ENCODE measurements at places on chromosomes 5 and 9. TPM values are rescaled to one million over a fixed set of nuclear protein-coding genes. Genes with fewer than 3 reads are reported as not detected.
A peak's percentile ranks its signal among the peaks of the same experiment; 100 is the strongest.

Gene RNF183
- not detected for total RNA-seq

DNA sequence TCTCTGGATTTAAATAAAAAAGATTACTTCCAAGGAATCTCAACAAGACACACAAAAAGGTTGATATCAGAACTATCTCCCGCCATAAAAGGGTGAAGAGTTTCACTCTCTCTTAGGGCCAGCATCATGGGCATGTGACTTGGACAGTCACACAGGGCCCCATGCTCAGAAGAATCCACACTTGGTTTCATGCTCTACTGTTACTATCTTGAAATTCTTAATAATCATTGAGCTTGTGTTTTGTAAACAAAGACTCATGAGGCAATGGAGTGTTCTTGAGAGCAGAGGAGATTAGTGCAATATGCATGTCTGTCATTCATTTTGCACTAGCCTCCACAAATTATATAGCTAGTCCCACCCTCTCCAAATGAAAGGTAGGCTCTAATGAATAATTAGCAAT, 58.4 kb downstream of the HMHB1 start:
- H3K27ac ChIP-seq = no peak overlapping the region
- H3K4me1 ChIP-seq = no peaks in the 10 kb centered on the region
- no peak overlapping the region for H3K4me3 ChIP-seq
- peaks cover 11% of the 10 kb centered on the region for H3K27me3 ChIP-seq

GRCh38 chr9:136098844-136099243, 3.8 kb upstream of the NACC2 start:
- no peak for DNase-seq
- H3K27ac ChIP-seq = no peak overlapping the region
- no peak overlapping the region for H3K4me3 ChIP-seq
- no peaks in the 10 kb centered on the region for H3K27me3 ChIP-seq

DNA sequence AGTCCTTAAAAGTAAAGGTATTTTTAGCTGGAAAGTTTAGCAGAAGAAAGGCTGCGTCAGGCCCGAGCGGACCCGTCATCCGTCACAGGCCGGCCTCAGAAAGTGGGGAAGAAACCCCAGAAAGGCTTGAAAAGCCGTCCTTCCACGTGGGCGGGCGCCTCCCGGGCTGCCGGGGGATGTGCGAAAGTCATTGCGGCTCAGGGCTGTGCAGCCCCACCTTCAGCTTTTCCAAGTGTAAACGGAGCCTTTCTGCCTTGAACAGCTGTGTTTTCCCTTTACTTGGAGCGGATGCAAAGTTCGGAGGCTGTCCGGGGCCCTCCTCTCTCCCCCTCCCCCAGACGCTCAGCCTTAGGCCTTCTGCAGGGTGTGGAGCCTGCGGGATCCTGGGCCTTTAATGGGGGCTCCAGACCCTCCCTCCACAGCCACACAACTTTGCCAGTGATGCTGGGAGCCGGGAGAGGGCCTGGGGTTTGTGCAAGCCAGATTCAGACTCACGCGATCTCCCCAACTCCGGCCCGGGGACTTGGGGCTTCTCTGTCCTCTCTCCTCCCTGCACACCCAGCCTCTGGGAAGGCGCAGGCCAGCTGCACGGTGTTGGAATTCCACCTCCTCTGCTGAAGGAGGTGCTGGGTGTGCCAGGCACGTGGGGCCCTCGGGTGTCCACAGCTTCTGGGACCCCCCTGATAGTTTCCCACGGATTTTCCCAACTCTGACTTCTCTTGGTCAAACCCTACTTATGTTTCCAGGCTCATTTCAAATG, 95.5 kb upstream of the RAPGEF1 start:
- H3K4me1 ChIP-seq = peaks cover 21% of the 10 kb centered on the region
- peaks cover 8% of the 10 kb centered on the region for H3K27me3 ChIP-seq
- no peak for DNase-seq
- H3K36me3 ChIP-seq = no peaks in the 10 kb centered on the region
- H3K4me3 ChIP-seq = no peak overlapping the region

DNA sequence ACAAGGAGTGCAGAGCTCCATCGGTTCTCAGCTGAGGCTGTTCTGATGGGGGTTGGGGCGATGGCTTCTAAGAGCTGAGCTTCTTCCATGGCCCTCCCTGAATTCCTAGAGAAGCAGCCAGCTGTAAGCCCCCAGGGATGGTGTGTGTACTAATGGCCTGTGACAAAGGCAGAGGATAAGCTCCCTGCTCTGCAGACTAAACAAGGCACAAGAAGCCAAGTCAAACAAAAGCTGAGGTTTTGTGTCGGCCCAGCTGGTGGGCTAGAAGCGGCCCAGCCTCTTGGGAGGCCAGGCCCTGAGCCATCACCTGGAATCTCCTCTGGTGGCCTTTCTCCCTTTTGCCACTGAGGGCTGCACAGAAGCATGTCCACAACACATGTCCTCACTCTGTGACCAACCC, 75.0 kb upstream of the XPA start:
- no peak overlapping the region for H3K4me3 ChIP-seq
- DNase-seq = no peak
- no peaks in the 10 kb centered on the region for H3K4me1 ChIP-seq
- H3K36me3 ChIP-seq = no peaks in the 10 kb centered on the region

Gene ADAMTS19
- not detected for total RNA-seq

GRCh38 chr9:61674882-61675281, 485.0 kb downstream of the SPATA31A7 start:
- H3K27ac ChIP-seq = no peak overlapping the region
- no peak for DNase-seq
- H3K4me1 ChIP-seq = no peaks in the 10 kb centered on the region
- no peaks in the 10 kb centered on the region for H3K27me3 ChIP-seq
- peaks cover 2% of the 10 kb centered on the region for H3K36me3 ChIP-seq

- DNase-seq = peak; percentile 64
- H3K27ac ChIP-seq = peak overlapping the region; percentile 91
- H3K36me3 ChIP-seq = peaks cover 18% of the 10 kb centered on the region
- H3K4me3 ChIP-seq = peak overlapping the region; percentile 97
- H3K4me1 ChIP-seq = peaks cover 55% of the 10 kb centered on the region
Measured at GRCh38 chr5:119269061-119269944, 86.5 kb upstream of the TNFAIP8 start.

GRCh38 chr9:114852050-114852594, 46.3 kb upstream of the TNFSF15 start:
- no peak overlapping the region for H3K4me3 ChIP-seq
- H3K36me3 ChIP-seq = no peaks in the 10 kb centered on the region
- DNase-seq = no peak
- no peak overlapping the region for H3K27ac ChIP-seq
- H3K27me3 ChIP-seq = peaks cover 3% of the 10 kb centered on the region
- H3K4me1 ChIP-seq = peaks cover 9% of the 10 kb centered on the region

GRCh38 chr9:29100762-29101161, 1527.5 kb upstream of the C9orf72 start:
- H3K36me3 ChIP-seq = no peaks in the 10 kb centered on the region
- no peak overlapping the region for H3K4me3 ChIP-seq
- no peak overlapping the region for H3K27ac ChIP-seq
- no peaks in the 10 kb centered on the region for H3K4me1 ChIP-seq
- no peak for DNase-seq

Gene LCN12
- total RNA-seq = 0.68 TPM

Gene GPR151
- total RNA-seq = not detected

Gene TMEM232
- total RNA-seq = 0.28 TPM

DNA sequence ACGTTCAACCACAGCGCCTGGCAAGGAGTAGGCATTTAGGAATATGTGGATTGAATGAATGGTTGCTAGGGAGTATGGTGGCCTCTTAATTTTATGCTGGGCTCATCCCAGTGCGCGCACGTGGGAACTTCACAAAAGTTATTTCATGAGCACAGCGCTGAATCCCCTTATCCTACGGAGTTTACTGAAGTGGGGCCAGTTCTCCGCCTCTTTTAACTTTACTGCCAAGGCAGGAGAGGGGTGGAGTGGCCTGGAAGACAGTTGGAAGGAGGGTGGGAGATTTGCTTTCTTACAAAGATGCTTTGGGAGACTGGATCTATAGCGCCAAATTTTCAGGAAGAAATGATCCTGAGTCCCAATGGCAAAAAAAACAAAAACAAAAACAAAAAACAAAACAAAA, 326.5 kb downstream of the SH3GL2 start:
- H3K27ac ChIP-seq = no peak overlapping the region
- no peaks in the 10 kb centered on the region for H3K36me3 ChIP-seq
- H3K27me3 ChIP-seq = peaks cover 24% of the 10 kb centered on the region
- no peak for DNase-seq
- H3K4me3 ChIP-seq = no peak overlapping the region

- H3K27ac ChIP-seq = peak overlapping the region; percentile 60
- H3K4me1 ChIP-seq = peaks cover 91% of the 10 kb centered on the region
- DNase-seq = no peak
- H3K4me3 ChIP-seq = no peak overlapping the region
- no peaks in the 10 kb centered on the region for H3K27me3 ChIP-seq
- peaks cover 10% of the 10 kb centered on the region for H3K36me3 ChIP-seq
Measured at GRCh38 chr9:89530726-89531125, 32.8 kb upstream of the SEMA4D start.

DNA sequence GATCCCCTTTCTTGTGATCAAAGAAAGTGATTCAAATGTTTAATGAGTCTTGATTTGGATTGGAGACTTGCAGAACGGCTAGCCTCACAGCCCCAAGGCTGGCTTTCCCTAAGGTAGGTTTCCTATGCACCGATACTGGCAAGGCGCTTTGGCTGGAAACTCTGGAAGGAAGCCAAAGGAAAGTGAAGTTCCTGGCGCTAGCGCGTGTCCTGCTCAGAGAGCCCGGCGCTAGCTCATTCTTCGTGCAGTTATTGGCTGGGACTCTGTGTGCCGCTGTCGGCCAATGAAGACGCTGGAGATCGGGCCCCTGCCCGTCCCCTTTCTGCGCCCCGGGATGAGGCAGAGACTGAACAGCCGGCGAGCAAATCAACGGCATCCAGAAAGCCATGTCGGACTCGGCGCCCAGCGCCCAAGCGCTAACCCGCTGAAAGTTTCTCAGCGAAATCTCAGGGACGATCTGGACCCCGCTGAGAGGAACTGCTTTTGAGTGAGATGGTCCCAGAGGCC, at the start of gene PCDHGC3:
TSS of gene PCDHGC3 (plus strand) at position 342 of the 507 bp plus-strand sequence. CDS start at position 493, 151 bp downstream.
- peaks cover 70% of the 10 kb centered on the region for H3K27me3 ChIP-seq
- H3K27ac ChIP-seq = peak within 1 kb of the TSS; percentile 15
- no peaks in the 10 kb centered on the region for H3K36me3 ChIP-seq
- peak within 1 kb of the TSS; percentile 55 for H3K4me3 ChIP-seq

DNA sequence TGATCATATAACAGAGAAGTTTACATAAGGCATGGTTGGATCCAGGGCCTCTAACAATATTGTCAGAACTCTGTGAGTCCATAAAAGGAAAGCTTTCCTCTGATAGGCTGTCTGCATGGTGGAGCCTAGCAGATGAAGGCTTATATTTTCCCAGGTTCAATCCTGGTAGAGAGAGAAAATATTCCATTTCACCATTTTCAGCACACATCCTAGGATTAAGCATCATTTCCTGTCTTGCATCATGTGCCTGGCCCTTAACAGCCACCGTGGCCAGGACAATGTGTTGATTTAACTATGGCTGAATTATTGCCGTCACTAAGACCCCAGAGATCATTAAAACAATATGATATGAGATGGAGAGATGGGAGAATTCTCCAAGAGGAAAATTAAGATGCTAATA, 90.9 kb upstream of the GRIA1 start:
- H3K27me3 ChIP-seq = no peaks in the 10 kb centered on the region
- H3K4me1 ChIP-seq = no peaks in the 10 kb centered on the region
- no peak for DNase-seq
- no peak overlapping the region for H3K27ac ChIP-seq
- H3K4me3 ChIP-seq = no peak overlapping the region

DNA sequence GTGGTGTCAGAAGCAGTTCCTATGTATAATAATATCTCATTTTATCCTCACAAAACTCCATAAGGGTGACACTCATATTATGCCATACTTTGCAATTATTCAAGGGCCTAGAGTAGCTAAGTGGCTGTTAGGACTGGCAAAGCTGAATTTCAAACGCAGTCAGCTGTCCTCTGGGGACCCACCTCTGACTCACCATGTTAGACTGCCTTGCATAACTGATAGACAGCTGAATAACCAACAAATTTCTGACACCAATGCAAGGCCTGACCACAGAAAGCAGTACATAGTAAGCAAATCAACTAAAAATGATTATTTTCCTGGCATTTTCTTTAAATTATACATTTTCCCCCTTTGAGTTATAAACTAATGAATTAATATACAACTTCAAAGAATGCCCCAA, 251.6 kb upstream of the PTGER4 start:
- DNase-seq = peak; percentile 57
- no peak overlapping the region for H3K4me3 ChIP-seq
- peaks cover 37% of the 10 kb centered on the region for H3K36me3 ChIP-seq
- H3K27ac ChIP-seq = peak overlapping the region; percentile 89
- H3K27me3 ChIP-seq = no peaks in the 10 kb centered on the region
- peaks cover 43% of the 10 kb centered on the region for H3K4me1 ChIP-seq

Gene PKN3
- 9.1 TPM for total RNA-seq

Data from activated CD8-positive, alpha-beta memory T cell treated with anti-CD3 and anti-CD28 coated beads, Interleukin-2, amount 10 ng/mL, durations not matched to agents 7 days and 5 days (primary cell).